ENCODE measurements at places on chromosomes 7 and 10.

DNA sequence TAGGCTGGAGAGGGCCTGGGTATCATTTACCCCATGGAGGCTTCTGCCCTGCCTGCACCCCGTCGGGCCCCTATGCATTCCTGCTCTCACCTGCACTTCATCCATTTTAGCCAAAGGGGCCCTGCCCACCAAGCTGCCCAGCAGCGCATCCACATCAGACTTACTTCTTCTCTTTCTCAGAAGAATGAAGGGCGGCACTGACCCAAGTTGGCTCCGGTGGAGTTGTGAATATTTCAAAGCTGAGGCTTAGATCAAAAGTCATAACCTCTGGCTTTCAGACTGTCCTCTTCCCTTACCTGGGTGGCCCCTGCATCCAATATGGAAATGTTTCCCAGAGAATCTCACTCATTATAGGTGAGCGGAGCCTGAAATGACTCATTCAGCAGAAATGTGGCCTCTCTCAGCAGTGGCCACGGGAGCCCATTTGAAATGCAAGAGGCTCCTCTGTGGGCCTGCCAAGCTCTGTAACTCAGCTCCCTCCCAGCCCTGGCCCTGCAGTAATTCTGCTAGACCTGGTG, 117.6 kb upstream of the TCF7L2 start:
- DNase-seq = no peak

DNA sequence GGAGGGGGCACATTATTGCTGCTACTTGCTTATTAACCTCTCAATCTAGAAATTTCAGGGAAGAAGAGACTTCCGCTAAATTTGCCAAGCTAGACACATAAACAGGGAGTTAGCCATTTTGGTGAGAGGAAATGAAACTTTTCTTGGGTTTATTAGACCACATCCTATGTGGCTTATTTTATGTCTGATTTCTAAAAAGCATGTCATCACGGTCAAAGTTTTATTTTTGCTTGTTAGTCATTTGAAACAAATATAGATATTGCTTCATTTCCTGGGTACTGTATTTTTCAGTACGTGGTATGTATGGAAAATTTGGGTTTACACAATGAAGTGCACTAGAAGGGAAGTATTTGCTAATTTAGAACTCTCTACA, 144.1 kb downstream of the TCF7L2 start:
- no peak for DNase-seq

DNA sequence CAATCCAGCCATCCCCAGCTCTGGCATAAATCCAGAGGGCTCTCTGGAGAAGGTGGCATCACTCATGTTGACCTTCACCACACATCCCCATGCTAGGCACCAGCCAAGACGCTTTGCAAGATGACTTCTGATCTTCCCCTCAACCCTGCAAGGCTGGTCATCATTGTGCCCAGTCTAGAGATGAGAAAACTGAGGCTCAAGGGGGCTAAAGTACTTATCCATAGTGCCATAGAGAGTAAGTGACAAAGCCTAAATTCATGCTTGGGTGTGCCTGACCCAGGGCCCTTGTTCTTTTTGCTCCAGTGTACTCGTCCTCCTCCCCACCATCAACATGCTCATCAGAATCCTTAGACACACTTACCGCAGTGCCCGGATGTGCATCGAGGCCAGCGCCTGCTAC, 1.7 kb upstream of the C10orf105 start:
- no peak for DNase-seq

DNA sequence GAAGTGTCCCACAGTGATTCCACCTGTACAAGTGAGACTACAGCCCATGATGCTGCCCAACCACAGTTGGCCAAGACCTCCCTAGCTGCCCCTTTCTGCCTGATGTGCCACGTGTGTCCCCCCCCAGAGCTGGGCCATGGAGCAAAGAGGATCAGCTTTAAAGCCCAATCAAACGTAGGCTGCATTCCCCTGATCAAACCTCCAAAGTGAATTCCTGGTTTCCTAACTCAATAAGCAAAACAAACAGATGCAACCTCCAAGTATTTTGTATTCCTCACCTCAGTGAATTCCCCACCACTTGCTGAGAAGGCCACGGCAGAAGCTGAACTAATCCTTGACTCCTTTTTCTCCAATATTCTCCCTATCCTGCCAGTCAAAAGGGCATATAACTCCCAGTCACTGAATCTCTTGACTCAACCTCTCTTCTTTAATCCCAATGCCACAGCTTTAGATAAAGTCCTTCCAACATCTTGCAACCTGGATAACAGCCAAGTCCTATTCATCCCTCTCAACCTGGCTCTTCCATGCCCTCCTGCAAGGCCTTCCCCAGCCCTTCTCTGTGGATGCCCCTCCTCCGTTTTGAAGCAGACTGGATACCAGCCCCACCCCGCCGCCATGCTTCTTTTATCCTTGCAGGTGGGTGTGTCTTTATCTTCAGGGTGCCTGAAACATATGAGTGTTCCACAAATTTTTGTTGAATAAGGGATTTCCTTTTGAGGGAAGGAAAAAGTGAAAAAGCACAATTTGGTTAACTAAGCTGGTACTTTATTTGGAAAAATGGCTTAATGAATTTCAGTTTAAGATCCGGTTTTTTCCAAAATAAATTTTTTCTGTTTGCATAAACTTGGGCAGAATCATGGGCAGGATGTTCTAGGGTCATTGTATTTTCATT, 285.2 kb upstream of the MKLN1 start:
- DNase-seq = no peak

- no peak for DNase-seq
These were observed 138.1 kb upstream of the EFCAB10 start for GRCh38 chr7:105719395-105719794.
